ENCODE measurements at places on chromosomes 13 and 19.

GRCh38 chr13:98284679-98285078 is 107.6 kb upstream of the RNF113B start:
- DNase-seq: no peak

DNA sequence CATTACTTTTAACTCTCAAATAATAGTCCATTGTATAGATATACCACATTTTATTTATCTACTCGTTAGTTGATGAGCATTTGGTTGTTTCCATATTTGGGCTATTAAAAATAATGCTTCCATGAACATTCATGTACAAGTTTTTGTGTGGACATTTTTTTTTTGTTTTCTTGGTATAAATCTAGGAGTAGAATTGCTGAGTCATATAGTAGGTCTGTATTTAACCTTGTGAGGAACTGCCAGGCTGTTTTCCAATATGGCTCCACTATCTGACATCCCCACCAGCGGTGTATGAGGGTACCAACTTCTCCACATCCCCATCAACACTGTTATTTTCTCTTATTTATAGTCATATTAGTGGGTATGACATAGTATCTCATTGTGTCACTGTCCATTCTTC is 143.1 kb downstream of the RAP2A start:
- no peak for DNase-seq

GRCh38 chr19:3508771-3509535 is 2.8 kb downstream of the FZR1 start:
- DNase-seq: no peak

DNA sequence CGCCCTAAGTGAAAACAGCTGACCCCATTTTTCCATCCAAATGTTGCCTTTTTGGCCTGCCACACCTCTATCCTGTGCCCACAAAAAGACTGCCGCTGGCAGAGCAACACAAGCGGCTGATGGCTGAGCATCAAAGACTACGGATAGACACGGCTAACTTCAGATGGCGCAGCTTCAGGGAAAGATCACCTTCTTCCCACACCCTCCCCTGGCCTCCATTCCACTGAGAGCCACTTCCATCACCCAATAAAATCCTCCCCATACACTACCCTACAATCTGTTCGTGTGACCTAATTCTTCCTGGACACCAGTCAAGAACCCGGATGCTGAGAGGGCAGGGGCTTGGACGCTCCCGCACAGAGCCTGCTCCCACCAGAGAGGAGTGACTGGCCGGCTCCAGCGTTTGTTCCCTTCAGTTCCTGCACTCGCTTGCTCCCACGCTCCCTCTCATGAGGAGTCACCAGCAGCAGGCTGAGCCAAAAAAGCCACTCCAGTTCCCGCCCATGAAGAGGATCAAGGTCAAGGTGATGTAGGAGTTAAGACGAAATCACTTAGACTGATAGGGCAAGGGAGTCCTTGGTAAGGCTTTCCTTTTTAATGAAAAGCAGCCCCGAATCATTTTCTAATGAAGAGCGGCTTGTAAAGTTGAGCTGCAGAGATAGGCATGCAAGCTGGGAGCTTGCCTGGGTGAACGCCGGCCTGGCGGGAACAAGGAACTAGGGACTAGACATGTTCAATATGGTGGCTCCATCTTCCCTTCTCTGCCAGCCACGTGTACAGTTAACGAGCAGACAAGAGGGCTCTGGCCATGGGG is 35.7 kb downstream of the TSKS start:
- no peak for DNase-seq

DNA sequence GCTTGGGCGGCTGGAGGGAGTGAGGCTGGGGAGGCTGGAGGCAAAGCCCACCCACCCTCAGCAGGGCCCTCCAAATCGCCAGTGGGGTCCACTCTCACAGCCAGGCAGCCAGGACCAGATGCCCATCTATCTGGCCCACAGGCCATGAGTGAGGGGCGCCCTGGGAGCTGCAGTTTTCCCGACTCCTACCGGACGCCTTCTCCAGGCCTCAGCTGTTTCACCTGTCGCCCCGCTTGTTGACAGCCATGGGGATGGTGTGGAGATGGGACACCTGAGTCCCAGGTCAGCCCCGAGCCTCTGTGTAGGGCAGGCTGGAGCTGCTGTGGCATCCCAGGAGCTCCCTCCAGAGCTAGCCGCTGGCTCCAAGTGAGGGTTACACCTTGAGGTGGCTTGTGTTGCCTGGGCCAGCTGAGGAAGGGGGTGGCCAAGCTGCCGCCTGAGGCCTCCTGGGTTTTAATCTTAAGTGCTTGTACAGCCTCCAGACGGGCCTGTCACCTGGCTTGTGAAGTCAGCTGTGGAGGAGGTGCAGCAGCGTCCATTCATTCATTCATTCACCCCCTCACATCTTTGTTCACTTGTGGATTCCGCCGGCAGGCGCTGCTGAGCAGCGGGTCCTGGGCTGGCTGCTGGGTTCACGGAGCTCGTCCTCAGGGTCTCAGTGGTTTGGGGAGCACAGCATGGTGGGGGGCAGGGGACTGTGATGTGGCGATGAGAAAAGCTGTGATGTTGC is 52.0 kb downstream of the COMP start:
- DNase-seq: no peak

- DNase-seq: no peak
Observed at GRCh38 chr13:37091835-37092234, 13.6 kb downstream of the CSNK1A1L start.

All from esophagus squamous epithelium (tissue), 5 donors.